ENCODE measurements at places on chromosomes 13 and 19.

DNA sequence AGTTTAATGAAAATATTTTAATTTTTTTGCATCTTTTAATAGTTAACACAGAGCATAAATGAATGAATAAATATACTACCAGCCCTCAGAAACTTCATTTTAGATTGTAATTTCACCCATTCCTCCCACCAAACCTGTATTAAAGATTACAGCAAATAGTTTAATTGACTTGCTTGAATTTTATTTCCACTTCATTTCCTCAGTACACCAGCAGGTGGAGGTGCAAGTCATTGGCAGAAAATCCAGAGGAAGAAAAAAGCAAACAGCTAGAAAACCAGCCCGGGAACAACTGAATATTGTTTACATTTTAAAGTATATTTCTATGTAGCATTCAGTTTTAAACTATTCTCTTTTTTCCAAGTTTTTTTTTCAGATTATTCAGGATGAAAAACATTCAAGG is 177.8 kb downstream of the OLFM4 start:
- no peaks in the 10 kb centered on the region for H3K36me3 ChIP-seq
- H3K4me1 ChIP-seq, result no peaks in the 10 kb centered on the region
- no peak for DNase-seq
- H3K4me3 ChIP-seq, result no peak overlapping the region

DNA sequence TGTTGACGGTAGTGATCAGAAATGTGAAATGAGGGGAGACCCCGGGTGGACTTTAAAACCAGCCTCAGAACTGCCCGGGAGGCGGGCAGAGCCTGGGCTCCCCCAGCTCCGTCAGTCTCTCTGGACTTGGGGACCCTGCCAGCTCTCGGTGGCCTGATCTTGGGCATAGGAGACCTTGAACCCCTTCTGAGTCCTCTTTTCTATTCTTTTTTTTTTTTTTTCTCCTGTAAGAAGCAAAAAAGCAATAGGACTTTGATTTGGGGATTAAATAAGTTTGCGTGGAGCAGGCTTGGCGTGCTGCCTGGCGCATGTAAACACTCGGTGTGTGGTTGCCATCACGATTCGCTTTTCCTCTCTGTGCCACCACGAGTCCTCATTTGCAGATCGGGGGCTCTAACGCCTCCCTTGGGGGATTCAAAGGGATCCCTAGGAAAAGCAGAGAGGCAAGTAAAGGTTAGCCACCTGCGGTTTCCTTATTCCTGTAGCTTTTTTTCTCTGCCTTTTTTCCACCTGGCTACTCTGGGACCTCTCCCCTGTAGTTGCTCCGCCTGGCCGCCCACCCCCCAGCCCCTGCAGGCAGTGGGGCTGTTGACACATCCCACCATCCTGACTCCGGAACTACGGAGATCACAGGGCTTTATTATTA is 1.3 kb downstream of the SAFB start:
- H3K27ac ChIP-seq, result peak overlapping the region; percentile 90
- peaks cover 58% of the 10 kb centered on the region for H3K36me3 ChIP-seq
- H3K27me3 ChIP-seq, result peaks cover 3% of the 10 kb centered on the region
- DNase-seq, result peak; percentile 4

- H3K4me1 ChIP-seq, result no peaks in the 10 kb centered on the region
- no peaks in the 10 kb centered on the region for H3K36me3 ChIP-seq
- no peak overlapping the region for H3K27ac ChIP-seq
- no peak overlapping the region for H3K4me3 ChIP-seq
These were observed 715.7 kb downstream of the SLITRK1 start for GRCh38 chr13:83166550-83166949.

DNA sequence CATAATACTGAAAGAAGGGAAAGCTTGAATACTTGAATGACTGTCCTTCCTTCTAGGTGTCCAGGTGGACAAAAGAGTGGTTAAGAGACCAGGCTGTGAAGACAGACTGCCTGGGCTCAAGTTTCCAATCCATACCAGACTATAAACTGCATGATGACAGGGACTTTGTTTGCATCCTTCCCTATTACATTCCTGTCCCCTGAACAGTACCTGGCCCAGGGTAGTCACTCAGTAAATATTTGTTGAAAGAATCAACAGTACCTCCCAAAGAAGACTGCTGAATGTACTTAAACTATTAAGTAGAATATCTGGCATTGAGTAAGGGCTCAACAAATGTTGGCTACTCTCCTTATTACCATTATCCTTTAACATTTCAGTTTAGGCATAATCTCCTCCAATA is 29.7 kb downstream of the MIPEP start:
- H3K36me3 ChIP-seq, result no peaks in the 10 kb centered on the region
- no peaks in the 10 kb centered on the region for H3K27me3 ChIP-seq

DNA sequence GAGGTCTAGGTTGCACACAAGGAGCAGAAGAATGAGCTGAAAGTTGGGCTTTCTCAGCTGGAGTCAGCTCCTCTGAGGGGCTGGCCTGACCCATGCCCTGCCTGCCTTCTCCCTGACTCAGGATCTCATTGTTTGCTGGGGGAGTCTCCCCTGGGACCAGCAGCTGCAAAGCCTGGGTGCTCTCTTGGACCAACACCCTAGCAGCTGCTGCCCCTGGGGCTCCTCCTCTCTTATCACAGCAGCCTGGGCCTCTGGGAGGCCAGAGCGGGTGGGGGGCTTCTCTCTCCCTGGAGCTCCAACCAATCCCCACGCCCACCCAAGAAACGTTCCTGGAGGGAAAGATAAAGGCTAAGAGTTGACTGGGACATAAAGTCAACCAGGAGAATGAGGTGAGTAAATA is 1.6 kb upstream of the FCGBP start:
- H3K27ac ChIP-seq, result peak overlapping the region; percentile 78
- peaks cover 60% of the 10 kb centered on the region for H3K4me1 ChIP-seq
- H3K27me3 ChIP-seq, result peaks cover 2% of the 10 kb centered on the region
- DNase-seq, result no peak
- peak overlapping the region; percentile 37 for H3K4me3 ChIP-seq

DNA sequence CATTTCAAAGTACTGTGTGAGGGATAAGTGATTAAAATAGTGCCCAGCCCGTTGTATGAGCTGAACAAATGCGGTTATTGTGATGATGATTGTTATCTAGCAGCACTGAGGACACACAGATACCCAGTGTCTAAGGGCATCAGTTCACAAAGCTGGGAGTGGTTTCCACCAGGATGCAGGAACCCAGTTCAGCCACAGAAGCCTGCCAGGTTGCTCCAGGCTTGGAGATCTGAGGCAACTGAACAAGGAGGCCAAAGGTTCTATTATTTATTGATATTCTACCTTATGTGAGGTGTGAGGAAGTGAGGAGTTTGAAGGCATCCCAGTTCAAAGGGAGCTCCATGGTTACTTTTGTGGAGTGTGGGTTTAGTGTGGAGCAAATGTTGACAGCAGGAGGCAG is 13.2 kb downstream of the DIAPH3 start:
- no peak overlapping the region for H3K4me3 ChIP-seq
- peaks cover 16% of the 10 kb centered on the region for H3K4me1 ChIP-seq
- H3K27ac ChIP-seq, result no peak overlapping the region
- peaks cover 3% of the 10 kb centered on the region for H3K36me3 ChIP-seq
- no peaks in the 10 kb centered on the region for H3K27me3 ChIP-seq

DNA sequence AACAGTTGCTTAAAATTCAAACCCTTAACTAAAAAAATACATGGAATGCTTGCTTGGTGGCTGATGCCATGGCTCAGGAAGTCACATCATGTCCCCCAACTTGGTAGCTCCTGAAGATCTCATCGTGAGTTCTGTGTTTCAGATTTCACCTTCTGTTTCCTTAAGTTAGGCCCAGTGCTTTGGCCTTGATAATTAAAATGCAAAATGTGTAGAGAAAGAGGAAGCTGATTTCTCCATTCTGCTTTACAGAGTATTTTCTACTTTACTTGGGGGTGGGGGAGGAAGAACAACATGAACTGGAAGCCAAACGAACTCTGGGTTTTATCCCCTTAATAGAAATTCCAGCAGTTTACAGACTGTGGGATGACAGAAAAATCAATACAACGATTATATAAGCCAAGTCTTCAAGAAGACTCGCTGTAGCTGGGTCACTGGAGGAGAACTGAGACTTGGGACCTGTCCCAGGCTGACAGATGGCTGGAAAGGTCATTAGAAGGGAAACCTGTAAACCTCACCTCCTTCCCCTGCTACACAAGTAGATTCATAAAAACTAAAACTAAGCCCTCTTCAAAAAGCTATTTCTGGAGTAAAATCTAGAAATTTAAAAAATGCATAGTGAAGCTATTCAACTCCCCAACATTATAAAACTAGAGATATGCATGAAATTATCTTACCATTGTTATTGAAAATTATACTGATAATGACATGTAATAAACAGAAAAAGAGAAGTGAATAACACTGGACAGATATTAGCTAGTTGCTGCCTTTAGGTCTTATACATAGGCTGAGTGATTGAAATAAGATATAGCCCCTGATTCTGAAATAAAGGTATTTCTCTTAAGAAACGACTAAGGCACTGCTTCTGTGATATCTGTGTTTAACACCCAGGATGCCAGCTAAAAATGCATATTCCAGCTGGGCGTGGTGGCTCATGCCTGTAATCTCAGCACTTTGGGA is 22.1 kb upstream of the GGACT start:
- peaks cover 26% of the 10 kb centered on the region for H3K36me3 ChIP-seq
- no peak overlapping the region for H3K4me3 ChIP-seq
- H3K27me3 ChIP-seq, result no peaks in the 10 kb centered on the region
- H3K27ac ChIP-seq, result no peak overlapping the region
- DNase-seq, result no peak
- peaks cover 35% of the 10 kb centered on the region for H3K4me1 ChIP-seq

DNA sequence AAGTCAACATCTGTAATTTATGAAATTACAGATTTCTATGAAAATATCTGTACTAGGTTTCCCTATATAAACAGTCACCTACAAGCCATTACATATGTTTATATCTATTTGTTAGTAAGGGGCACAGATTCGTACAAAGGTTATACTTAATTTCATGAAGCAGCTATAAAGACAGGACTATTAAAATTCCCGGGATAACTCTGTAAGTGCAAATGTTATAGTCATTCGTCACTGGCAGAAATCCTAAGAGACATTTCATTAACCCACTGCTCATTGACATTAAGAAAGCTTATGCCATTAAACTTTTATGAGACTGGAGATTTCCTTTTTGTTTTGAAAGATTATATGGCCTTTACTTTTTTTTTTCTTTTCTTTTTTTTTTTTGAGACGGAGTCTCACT is 122.9 kb downstream of the MYO16 start:
- DNase-seq, result no peak
- no peaks in the 10 kb centered on the region for H3K36me3 ChIP-seq
- no peak overlapping the region for H3K4me3 ChIP-seq
- no peaks in the 10 kb centered on the region for H3K4me1 ChIP-seq
- H3K27me3 ChIP-seq, result no peaks in the 10 kb centered on the region

- H3K4me3 ChIP-seq, result no peak overlapping the region
- H3K4me1 ChIP-seq, result peaks cover under 1% of the 10 kb centered on the region
- no peak for DNase-seq
- no peaks in the 10 kb centered on the region for H3K27me3 ChIP-seq
- peaks cover 54% of the 10 kb centered on the region for H3K36me3 ChIP-seq
These were observed 26.0 kb downstream of the OBI1 start for GRCh38 chr13:78632996-78633395.

- H3K4me1 ChIP-seq, result peaks cover 9% of the 10 kb centered on the region
- H3K27me3 ChIP-seq, result peaks cover 6% of the 10 kb centered on the region
- H3K4me3 ChIP-seq, result no peak overlapping the region
- peak; percentile 14 for DNase-seq
- no peaks in the 10 kb centered on the region for H3K36me3 ChIP-seq
- no peak overlapping the region for H3K27ac ChIP-seq
These were observed 224.8 kb downstream of the NHLRC3 start for GRCh38 chr13:39263033-39263432.

DNA sequence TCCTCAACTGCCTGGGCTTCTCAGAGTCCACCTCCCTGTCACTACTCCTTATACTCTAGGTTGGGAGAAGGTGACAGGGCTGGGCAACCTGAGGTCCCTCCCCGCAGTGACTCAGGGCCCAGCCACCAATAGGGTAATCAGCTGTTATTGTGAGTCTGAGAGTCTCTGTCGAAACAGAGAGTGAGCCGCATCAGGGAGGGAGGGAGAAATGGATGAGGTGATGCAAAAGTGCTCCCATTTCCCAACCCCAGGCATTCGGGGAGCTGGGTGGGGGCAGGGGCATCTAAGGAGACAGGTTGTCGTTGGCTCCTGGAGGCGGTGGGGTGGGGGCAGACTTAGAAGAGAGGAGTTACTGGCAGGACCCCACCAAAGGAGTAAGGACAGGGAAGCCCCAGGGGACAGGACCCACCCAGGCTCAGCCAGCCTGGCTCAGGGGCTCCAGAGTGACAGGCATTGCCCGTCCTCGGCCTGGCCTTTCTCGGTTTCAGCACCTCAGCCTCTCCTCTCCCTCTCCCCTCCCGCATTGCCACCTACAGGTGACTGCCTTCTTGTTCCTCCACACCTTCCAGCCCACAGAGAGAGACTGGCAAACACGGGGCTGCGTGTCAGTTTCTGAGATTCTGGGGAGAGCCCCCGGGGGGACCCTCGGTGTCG is at the start of gene DMKN:
TSS of gene DMKN (minus strand) at position 22 of the 654 bp plus-strand sequence. CDS start 174 bp downstream, outside the sequence.
- H3K4me3 ChIP-seq, result no peak within 1 kb of the TSS
- no peaks in the 10 kb centered on the region for H3K36me3 ChIP-seq
- no peak for DNase-seq
- peaks cover 30% of the 10 kb centered on the region for H3K27me3 ChIP-seq

DNA sequence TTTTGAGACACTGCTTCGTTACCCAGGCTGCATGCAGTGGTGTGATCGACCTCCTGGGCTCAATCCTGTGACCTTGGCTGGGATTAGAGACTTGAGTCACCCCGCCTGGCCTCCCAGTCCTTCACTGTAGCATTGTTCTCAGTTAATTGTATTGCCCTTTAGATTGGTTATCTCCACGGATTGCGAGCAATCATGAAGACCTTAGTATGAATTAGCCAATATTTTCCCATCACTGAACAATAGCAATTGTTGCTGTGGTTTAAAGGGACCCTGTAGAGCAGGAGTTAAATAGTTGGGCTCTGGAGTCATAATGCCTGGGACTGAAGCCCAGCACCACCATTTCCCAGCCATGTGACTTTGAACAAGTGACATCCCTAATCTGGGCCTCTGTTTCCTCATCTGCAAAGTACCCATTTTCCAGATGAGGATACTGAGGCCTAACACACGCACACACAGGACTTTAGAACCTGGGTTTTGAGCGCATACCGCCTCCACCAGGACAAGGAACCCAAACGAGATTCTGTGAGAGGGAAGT is 8.4 kb downstream of the PPP1R14A start:
- DNase-seq, result no peak
- peaks cover 4% of the 10 kb centered on the region for H3K36me3 ChIP-seq
- H3K4me3 ChIP-seq, result no peak overlapping the region
- H3K27me3 ChIP-seq, result no peaks in the 10 kb centered on the region
- H3K27ac ChIP-seq, result no peak overlapping the region

GRCh38 chr13:33740134-33740538 is 77.8 kb upstream of the RFC3 start:
- H3K27me3 ChIP-seq, result no peaks in the 10 kb centered on the region
- no peak overlapping the region for H3K27ac ChIP-seq
- no peaks in the 10 kb centered on the region for H3K36me3 ChIP-seq

DNA sequence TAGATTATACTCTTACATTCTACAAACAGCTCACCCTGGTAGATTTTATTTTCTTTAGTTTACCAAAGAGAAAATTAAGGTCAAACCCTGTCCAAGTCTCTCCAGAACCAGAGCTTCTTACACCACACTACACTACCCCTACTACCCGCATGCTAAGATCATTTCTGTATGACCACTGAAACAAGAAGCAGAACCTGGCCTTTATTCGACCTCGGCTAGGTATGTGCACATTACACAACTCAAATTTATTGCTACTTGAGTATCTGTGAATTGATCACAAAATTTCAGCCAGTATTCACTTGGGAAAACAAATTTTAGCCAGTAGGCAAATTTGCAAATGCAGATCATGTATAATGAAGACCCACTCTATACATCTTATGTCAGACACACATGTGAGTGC is 2437.0 kb downstream of the PCDH9 start:
- no peaks in the 10 kb centered on the region for H3K27me3 ChIP-seq
- H3K4me1 ChIP-seq, result no peaks in the 10 kb centered on the region
- no peak overlapping the region for H3K4me3 ChIP-seq
- H3K27ac ChIP-seq, result no peak overlapping the region
- no peak for DNase-seq
